ENCODE measurements at places on chromosomes 16 and 17. TPM values are rescaled to one million over a fixed set of nuclear protein-coding genes. Genes with fewer than 3 reads are reported as not detected.
A peak's percentile ranks its signal among the peaks of the same experiment; 100 is the strongest.

Gene CDYL2
- total RNA-seq, result 20.1 TPM

Gene ALOX12
- not detected for total RNA-seq

Gene WNT9B
- total RNA-seq, result not detected

Gene CDH11
- total RNA-seq, result 0.97 TPM

Gene WFIKKN2
- 0.05 TPM for total RNA-seq

GRCh38 chr17:49997773-49998703 lies 3.0 kb upstream of the DLX3 start:
- peaks cover 10% of the 10 kb centered on the region for H3K27me3 ChIP-seq
- H3K4me1 ChIP-seq, result 0 out of 2 replicates have a peak, but pooled peaks cover 3% of the 10 kb centered on the region
- H3K4me3 ChIP-seq, result no peak overlapping the region
- H3K36me3 ChIP-seq, result no peaks in the 10 kb centered on the region
- peak; percentile 34 for DNase-seq
- no peak overlapping the region for H3K27ac ChIP-seq

DNA sequence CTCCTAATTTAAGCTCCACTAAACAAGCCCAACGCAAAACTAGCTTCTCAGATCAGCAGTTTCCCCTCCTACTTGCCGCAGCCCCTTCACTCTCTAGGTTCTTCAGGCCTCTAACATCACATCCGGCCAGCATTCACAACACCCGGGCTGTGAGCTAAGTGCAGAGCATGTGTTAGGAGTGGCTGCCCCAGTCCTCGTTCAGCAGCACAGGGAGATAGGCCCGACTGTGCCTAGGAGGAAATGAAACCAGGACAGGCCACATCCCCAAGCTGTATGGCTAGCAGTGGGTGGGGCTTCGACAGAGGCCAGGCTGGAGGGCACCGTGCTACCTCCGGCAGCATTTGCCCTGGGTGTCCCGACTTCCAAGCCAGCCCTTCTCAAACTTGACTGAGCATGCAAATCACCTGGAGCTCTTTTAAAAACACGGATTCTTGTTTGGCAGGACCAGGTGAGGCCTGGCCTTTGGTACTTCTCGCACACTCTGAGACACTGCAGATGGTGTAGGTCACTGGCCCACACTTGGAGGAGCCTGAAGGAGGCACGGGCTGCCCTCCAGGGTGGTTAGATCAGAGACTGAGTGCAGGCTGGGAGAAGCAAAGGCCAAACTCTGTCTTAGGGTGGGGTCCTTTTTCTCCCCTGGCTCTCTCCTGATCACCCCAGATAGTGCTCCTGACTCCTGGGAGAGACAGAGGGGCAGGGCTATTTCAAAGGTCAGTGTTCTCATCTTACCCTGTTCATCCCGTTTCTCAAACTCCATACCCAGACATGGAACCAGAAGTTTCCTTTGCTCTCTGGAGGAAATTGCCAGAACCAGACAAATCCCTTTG lies 202.0 kb downstream of the C16orf78 start:
- peak; percentile 71 for DNase-seq
- no peak overlapping the region for H3K4me3 ChIP-seq

- no peaks in the 10 kb centered on the region for H3K27me3 ChIP-seq
- DNase-seq, result no peak
- H3K27ac ChIP-seq, result no peak overlapping the region
These were observed 124.9 kb upstream of the KCNJ16 start for GRCh38 chr17:69949973-69950695.

GRCh38 chr17:19460700-19461099 lies 49.7 kb downstream of the RNF112 start:
- H3K4me1 ChIP-seq, result peaks cover 17% of the 10 kb centered on the region
- no peak overlapping the region for H3K27ac ChIP-seq
- no peak for DNase-seq
- no peak overlapping the region for H3K4me3 ChIP-seq

GRCh38 chr16:88282564-88283395 lies 100.0 kb upstream of the ZNF469 start:
- no peaks in the 10 kb centered on the region for H3K36me3 ChIP-seq
- H3K4me3 ChIP-seq, result no peak overlapping the region
- no peaks in the 10 kb centered on the region for H3K4me1 ChIP-seq
- H3K27me3 ChIP-seq, result no peaks in the 10 kb centered on the region
- H3K27ac ChIP-seq, result no peak overlapping the region

- DNase-seq, result no peak
- no peaks in the 10 kb centered on the region for H3K4me1 ChIP-seq
- H3K36me3 ChIP-seq, result no peaks in the 10 kb centered on the region
These were observed 4.9 kb downstream of the FOXC2 start for GRCh38 chr16:86571530-86571915.

DNA sequence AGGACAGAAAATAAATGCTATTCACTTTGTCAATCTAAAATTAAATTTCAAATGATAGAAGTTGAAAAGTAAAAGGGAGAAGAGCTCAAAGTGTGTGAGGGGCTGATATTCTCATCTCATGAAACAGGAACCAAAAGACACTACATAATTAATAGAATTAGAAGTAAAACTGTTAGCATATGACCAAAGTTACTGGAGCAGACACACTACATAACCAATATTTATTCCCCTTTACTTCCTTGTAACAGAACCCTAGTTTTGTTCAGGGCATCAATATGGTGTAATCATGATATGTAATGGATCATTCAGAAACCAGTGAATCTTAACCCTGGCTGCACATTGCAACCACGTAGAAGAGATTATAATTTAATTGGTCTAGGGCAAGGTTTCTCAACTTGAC lies 109.5 kb upstream of the SIAH1 start:
- H3K27me3 ChIP-seq, result no peaks in the 10 kb centered on the region
- H3K4me1 ChIP-seq, result no peaks in the 10 kb centered on the region
- no peak overlapping the region for H3K4me3 ChIP-seq

- peaks cover 1% of the 10 kb centered on the region for H3K27me3 ChIP-seq
- no peaks in the 10 kb centered on the region for H3K4me1 ChIP-seq
- no peak for DNase-seq
- no peak overlapping the region for H3K4me3 ChIP-seq
- no peaks in the 10 kb centered on the region for H3K36me3 ChIP-seq
- H3K27ac ChIP-seq, result no peak overlapping the region
These were observed 106.3 kb upstream of the CRHR1 start for GRCh38 chr17:45677770-45678169.

DNA sequence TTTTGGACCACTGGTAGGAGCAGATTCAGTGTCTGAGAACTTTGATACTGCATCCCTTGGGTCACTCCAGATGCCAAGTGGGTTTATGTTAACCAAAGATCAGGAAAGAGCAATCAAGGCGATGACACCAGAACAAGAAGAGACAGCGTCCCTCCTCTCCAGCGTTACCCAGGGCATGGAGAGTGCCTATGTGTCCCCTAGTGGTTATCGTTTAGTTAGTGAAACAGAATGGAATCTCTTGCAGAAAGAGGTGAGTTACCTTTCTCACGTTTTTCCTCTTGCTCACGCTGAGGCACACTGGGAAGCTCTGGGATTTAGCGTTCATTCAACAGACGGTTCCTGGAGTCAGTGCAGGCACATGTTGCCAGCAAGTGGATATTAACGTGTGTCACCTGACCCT lies 58.0 kb downstream of the NUP88 start:
- no peaks in the 10 kb centered on the region for H3K4me1 ChIP-seq
- DNase-seq, result no peak
- no peaks in the 10 kb centered on the region for H3K27me3 ChIP-seq

DNA sequence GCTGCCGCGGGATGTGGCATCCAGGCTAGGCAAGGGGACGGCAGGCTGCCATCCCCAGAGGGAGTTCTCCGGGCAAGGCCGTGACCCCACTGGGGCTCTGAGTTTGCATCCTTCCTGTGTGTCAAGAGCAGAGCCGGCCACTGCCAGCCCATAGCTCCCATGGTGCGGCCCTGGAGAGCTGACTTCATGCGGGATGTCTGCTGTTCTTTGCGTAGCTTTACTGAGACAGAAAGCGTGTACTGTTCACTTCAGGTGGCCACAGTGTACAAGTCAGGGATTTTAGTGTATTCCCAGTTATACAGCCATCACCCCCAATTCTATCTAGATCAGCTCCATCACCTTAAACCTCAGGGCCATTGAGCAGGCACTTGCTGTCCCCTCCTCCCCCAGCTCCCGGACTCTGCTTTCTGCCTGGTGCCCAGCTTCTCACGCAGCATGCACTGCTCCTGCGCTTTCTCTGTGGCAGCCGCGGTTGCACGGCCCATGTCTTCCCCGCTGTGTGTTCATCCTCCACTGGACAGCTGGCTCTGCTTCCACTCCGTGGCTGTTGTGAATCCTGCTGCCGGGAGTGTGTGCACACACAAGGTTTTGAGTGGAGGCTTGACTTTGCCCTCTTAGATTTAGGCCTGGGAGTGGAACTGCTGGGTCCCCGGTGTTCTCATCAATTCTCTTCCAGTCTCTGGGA lies 71.2 kb downstream of the KLHDC4 start:
- no peak overlapping the region for H3K4me3 ChIP-seq
- no peaks in the 10 kb centered on the region for H3K27me3 ChIP-seq
- no peak overlapping the region for H3K27ac ChIP-seq
- peaks cover 19% of the 10 kb centered on the region for H3K4me1 ChIP-seq
- H3K36me3 ChIP-seq, result peaks cover 6% of the 10 kb centered on the region
- DNase-seq, result no peak

DNA sequence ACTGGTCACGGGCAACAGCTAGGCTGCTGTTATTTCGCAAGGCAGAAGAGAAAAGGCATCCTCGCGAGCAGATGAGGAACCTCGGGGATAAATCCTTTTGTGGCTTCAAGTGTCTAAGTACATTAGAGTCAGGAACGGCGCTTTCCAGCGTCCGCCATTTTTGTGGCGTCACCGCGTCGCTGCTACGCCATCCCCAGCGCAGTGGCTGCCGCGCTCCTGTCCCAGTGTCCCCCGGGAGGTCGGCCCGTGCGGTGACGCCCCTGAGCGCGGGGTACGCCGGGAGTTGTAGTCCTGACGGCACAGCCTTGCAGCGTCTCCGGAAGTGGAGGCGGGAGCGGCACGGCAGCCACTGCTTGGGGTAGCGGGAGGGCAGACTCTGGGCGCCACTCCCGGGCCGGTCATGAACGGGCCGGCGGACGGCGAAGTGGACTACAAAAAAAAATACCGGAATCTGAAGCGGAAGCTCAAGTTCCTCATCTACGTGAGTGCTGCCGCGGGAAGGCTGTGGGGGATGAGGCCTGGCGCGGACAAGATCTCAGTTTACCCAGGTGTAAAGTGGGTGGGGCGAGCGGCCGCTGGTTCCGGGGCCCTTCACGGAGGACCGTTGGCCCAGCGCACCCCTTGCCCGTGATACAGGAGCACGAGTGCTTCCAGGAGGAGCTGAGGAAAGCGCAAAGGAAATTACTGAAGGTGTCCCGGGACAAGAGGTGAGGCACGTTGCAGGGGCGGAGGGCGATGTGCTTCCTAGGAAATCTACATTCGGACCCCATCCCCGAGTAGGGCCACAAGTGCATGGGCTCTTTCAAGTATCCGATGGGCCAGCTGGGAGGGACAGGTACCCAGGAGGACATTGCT lies at the start of gene INO80E:
Gene INO80E (plus strand): TSS at position 331 of the 855 bp plus-strand sequence. CDS start 70 bp downstream, at position 401.
- DNase-seq, result peak; percentile 88
- peaks cover 12% of the 10 kb centered on the region for H3K36me3 ChIP-seq
- H3K4me1 ChIP-seq, result peaks cover 9% of the 10 kb centered on the region
- H3K27me3 ChIP-seq, result no peaks in the 10 kb centered on the region

DNA sequence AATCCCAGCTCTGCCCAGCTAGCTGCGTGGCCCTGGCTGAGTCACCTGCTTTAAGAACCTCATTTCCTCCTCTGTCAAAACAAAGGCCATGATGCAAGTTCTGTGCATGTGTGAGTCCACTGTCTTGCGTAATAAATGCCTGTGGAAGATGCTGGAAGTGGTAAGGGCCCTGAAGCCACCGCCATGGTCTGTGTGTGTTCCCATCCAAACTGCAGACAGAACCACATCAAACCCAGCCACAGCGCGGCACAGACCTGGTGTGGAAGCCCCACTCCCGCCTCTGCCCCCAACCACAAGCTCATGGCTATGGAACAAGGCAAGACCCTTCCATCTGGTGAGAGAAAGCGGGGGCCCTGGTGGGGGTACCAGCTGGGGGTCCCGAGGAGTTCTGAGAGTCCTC lies 26.0 kb downstream of the NECAB2 start:
- no peak overlapping the region for H3K4me3 ChIP-seq
- no peak overlapping the region for H3K27ac ChIP-seq

DNA sequence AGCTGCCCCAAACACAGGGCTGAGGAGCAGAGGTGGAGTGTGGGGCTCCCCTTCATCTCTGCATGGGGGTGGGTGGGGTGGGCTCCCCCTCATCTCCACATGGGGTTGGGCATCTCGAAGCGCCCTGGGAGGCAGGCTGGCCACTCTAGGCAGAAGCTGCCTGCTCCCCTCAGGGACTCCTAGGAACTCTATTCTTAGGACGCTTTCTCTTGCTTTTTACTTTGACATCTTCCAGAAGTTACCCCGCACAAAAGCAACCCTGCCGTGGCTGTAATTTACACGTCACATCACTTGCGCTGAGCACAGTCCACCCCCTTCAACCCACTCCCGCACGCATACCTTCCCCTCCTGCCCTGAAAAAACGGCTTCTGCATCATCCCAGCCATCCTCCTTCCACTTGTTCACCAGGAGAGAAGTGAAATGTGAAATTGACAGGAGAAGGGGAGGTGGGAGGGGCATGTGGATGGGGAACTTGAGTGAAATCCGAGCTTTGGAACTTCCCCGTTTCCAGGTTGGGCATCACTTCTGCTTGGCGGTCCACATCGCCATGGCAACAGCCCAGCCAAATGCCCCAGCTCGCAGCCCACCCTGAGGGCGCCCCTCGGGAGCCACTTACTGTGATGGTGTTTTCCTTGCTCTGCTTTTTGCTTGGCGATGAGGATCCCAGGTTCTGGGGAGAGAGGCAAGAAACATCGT lies 53.7 kb upstream of the RCVRN start:
- no peak overlapping the region for H3K27ac ChIP-seq
- no peaks in the 10 kb centered on the region for H3K4me1 ChIP-seq
- DNase-seq, result no peak

- H3K27me3 ChIP-seq, result no peaks in the 10 kb centered on the region
- H3K4me3 ChIP-seq, result no peak overlapping the region
- H3K4me1 ChIP-seq, result no peaks in the 10 kb centered on the region
- H3K36me3 ChIP-seq, result no peaks in the 10 kb centered on the region
- DNase-seq, result no peak
- H3K27ac ChIP-seq, result no peak overlapping the region
These were observed 233.4 kb upstream of the NLRP1 start for GRCh38 chr17:5817475-5818395.

GRCh38 chr17:51365090-51365489 lies 104.7 kb downstream of the UTP18 start:
- H3K4me3 ChIP-seq, result no peak overlapping the region
- H3K4me1 ChIP-seq, result no peaks in the 10 kb centered on the region
- no peaks in the 10 kb centered on the region for H3K27me3 ChIP-seq
- no peak for DNase-seq
- no peaks in the 10 kb centered on the region for H3K36me3 ChIP-seq
- no peak overlapping the region for H3K27ac ChIP-seq

- H3K36me3 ChIP-seq, result peaks cover 12% of the 10 kb centered on the region
- peaks cover 21% of the 10 kb centered on the region for H3K4me1 ChIP-seq
- H3K4me3 ChIP-seq, result peak within 1 kb of the TSS; percentile 76
- H3K27me3 ChIP-seq, result no peaks in the 10 kb centered on the region
- H3K27ac ChIP-seq, result peak within 1 kb of the TSS; percentile 93
These were observed at the start of gene COASY for GRCh38 chr17:42561897-42562387. COASY (plus strand) TSS chr17:42562148; CDS start chr17:42562623, 475 bp downstream.

DNA sequence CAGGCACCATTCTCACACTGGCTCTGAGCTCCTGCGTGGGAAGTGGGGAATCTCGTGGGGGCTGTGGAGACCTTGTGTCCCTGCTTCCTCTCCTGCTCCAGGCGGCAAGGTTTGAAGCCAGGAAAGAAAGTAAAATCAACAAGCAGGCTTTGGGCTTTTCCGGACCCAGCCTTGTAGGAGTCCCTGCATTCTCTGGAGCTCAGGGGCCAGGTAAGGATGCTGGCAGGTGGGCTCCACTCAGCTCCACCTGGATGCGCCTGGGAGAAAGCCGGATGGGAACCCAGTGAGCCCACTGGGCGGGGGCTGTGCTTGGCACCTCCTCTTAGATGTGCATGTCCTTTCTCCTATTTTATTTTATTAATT lies 362.5 kb downstream of the SEC14L1 start:
- H3K27ac ChIP-seq, result no peak overlapping the region
- no peaks in the 10 kb centered on the region for H3K4me1 ChIP-seq
- H3K36me3 ChIP-seq, result peaks cover 13% of the 10 kb centered on the region
- H3K27me3 ChIP-seq, result no peaks in the 10 kb centered on the region

Measured in GM12878 (cell line).